ENCODE measurements at places on chromosomes 6 and 20. TPM values are rescaled to one million over a fixed set of nuclear protein-coding genes. Genes with fewer than 3 reads are reported as not detected.

DNA sequence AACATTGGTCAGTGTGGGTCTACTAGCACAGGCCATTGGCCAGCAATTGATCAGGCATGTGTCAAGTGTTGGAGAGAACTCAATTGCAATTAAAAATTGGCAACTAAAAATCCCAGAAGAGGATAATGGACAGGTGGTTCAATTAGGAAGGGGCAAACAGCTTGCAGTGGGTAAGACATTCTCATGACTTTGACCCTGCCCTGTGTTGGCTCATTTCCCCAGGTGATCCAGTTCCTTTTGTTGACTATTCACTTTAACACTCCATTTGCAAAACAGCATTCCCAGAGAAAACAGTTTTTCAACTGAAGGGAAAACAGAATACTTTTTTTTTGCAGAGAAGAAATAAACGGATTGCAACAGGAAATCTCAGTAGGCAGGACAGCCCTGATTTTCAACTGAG is 28.9 kb upstream of the SCGN start:
- no peak for DNase-seq

DNA sequence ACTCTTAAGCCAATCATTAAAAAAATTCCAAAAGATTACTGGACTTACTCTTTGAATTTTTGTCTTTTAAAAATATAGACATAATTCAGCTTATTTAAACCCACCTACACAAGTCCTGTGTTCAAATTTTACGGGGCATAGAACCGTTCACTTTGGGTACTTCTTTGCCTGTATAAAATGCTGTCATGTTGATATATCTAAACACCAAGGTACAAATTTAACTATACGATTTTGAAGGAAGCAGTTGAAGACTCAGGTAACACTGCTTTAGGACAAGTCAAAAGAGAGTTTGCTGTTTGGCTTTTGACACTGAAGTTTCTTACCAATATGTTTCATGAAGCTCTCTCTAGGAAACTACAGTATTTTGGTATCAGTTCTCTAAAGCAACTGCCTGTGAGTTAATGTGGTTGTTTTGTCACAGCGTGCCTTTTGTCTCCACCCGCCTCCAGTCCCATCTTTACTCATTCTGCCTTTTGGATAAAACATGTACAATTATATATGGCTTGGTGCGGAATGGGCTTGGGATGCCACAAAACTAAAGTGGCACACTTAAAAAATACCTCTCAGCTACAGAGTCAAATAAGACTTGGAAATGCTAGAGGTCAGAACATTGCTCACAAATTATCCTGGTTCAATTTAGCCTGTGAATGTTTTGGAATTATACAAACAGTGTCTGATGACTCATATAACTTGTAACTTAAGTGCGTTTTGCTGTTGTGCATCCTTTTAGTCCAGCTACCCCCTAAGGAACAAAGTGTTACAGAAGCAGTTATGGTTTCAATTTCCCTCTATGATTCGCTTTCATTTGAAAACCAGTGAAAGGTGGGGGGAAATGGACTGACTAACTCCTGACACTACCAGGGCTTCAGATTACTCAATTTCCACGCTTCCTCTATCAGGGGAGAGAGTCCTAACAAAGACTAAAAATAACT is 38.7 kb downstream of the RGS17 start:
- DNase-seq = no peak

TOX2 gene
- 1.7 TPM for total RNA-seq

DNA sequence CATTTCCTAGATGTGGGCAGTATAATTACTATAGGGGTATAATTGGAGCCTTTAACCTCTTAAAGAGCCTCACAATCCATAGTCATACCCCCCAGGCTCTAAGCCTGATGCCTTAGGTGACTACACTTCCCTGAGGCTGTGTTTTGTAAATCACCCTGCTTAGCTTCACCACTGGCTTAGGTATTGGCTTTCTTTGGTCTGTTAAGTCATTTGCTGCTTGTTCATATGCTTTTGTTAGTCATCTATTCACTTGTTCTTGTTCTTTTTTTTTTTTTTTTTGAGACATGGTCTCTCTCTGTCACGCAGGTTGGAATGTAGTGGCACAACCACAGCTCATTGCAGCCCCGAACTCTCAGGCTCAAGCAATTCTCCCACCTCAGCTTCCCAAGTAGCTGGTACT is 26.7 kb downstream of the KAT14 start:
- no peak for DNase-seq

- DNase-seq = no peak
These were observed 145.7 kb downstream of the KHDC1L start for GRCh38 chr6:73079611-73079955.

DNA sequence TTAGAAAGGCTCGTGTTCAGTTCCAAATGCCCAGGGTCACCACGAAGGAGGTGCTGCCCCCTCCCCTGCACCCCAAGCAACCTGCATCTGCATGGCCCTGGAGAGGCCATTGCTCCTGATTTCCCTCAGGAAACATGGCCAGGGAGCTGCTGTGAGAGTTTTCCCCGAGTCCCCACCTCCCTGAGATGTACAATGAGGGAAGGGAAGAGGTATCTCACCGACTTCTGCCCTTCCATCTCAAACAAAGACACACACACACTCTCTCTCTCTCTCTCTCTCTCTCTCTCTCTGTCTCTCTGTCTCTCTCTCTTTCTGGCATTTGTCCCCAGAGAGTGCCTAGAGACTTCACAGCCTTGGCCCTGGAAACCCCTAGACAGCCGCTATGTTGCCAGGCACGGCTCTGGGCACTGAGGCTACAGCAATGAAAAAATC is 120.4 kb downstream of the MRPL14 start:
- no peak for DNase-seq

SAPCD1 gene
- 4.0 TPM for total RNA-seq

DNA sequence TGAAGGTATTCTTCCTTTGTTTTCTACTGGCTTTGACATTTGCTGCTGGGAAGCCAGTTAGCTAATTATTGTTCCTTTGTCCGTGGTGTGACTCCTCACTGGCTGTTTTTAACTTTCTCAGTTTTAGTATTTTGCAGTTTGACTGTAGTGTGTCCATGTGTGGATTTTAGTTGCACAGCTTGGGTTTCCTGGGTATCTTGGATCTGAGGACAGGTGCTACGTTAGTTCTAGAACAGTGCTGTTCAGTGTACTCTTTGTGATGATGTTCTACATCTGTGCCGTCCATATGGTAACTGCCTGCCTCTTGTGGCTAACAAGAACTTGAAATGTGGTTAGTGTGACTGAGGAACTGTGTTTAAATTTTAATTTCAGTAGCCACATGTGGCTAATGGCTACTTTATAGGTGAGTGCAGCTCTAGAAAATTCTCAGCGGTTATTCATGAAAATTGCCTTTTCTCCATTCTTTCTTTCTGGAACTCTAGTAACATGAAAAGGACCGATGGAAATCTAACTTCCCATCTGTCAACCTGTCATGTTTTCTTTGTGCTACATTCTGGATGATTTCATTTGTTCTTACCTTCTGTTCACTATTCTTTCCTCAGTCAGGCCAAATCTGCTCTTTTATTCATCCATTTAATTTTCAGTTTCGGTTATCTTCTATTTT is 7.4 kb downstream of the SNX9 start:
- no peak for DNase-seq

EFHC1 gene
- total RNA-seq = 6.9 TPM

- DNase-seq = no peak
These were observed 11.0 kb downstream of the TNFAIP3 start for GRCh38 chr6:137878029-137878428.

GRCh38 chr20:48411919-48412522 is 415.8 kb downstream of the PREX1 start:
- no peak for DNase-seq

All from CD8-positive, alpha-beta T cell (primary cell).